ENCODE measurements at places on chromosomes 5 and 9.
A peak's percentile ranks its signal among the peaks of the same experiment; 100 is the strongest.

- no peak for DNase-seq
Measured at GRCh38 chr9:124290743-124291554, 33.2 kb downstream of the NEK6 start.

GRCh38 chr9:104362912-104363472 is 141.1 kb upstream of the OR13F1 start:
- no peak for DNase-seq

DNA sequence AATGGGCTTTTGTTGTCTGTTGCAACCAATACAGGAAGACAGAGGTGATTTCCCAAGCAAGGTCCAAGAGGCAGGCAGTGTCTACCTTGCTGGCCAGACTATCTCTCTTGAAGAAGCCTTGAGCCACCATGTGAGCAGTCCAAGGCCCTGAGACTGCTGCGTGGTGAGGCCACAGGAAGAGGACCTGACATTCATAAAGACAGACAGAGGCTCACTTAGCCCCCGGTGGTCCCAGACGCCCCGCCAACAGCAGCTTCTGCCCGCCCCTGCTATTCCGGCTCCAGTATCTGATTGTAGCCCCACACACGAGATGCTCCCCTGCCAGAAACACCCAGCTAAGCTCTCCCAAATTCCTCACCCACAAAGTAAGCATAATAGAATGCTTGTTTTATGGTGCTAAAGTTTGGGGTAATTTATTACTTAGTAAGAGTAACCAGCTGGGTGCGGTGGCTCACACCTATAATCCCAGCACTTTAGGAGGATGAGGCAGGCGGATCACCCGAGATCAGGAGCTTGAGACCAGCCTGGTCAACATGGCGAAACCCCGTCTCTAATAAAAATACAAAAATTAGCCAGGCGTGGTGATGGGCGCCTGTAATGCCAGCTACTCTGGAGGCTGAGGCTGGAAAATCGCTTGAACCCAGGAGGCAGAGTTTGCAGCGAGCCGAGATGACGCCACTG is 22.8 kb upstream of the FUBP3 start:
- DNase-seq: no peak

- DNase-seq: no peak
Measured at GRCh38 chr9:75812141-75812540, 78.3 kb upstream of the PCSK5 start.

DNA sequence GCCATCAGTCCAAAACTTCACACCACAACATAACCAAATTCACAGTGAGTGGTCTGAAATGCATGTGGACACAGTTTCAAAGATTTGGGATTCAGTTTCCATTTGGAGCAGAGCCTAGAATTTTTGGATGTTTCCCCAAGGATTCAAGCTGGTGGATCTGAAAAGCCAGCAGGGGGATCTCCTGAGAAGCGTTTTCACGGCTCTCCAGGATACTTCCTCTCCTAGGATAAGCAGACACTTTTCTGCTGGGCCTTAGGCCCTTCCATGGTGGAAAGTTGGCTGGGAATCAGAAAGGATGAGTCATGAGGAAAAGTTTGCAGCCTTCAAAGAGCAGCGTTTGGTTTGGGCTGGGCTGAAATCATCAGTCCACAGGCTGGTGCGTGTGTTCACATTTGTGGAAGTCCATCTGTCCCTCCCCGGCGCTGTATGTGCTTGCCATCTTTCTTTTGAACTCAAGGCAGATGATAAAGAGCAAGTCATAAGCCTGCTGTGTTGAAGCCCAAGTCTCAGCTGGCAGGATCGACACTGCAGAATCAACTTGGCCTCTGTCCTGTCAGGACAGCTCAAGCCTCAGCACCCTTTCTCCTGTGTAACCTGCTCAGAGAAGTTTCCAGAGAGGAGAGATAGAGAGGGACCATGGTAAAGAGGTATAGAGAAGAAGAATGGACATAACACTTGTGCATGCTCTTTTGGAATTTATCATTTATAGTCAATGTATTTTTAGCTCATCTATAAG is 152.6 kb upstream of the MSX2 start:
- peak; percentile 96 for DNase-seq

DNA sequence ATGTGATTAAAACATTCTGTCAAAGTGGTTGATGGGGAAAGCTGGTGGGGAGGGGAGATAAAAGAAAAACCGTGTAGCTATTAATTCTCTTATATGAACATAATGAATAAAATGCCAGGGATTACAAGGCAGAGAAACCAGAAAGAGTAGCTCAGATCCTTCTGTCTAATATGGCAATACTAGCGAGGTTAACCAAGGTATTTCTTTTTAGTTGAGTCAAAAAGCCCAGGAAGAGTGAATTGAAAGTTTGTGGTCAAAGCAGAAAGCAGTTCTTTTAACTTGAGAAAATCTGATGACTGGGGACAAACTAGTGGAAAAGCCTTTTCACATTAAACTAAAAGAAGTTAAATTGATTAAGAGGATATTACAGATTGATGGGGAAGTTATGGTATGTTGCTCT is 76.0 kb downstream of the ERBIN start:
- peak; percentile 25 for DNase-seq

GRCh38 chr5:173721601-173722232 is 105.3 kb upstream of the BOD1 start:
- no peak for DNase-seq
